ENCODE measurements at places on chromosomes 1 and 21.

DNA sequence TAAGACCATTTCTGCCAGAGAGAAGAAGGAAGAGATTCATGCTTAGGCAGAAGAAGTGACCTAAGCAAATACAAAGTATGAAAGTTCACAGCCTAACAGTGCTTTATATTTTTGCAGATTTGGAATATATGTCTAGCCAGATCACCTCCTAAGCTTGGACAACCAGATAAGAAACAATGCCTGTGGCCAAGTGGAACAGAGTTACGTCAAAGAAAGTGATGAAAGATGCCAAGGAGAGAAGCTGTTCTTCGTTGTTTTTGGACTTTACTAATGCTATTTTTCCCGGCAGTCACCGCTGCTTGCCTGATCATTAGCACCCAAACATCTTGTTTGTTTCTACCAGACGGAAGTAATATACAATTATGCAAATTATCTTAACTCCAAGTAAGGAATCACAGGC, 489.2 kb upstream of the C1orf87 start:
- no peak for DNase-seq

GRCh38 chr1:31063631-31064030, 1.9 kb downstream of the PUM1 start:
- DNase-seq = no peak

DNA sequence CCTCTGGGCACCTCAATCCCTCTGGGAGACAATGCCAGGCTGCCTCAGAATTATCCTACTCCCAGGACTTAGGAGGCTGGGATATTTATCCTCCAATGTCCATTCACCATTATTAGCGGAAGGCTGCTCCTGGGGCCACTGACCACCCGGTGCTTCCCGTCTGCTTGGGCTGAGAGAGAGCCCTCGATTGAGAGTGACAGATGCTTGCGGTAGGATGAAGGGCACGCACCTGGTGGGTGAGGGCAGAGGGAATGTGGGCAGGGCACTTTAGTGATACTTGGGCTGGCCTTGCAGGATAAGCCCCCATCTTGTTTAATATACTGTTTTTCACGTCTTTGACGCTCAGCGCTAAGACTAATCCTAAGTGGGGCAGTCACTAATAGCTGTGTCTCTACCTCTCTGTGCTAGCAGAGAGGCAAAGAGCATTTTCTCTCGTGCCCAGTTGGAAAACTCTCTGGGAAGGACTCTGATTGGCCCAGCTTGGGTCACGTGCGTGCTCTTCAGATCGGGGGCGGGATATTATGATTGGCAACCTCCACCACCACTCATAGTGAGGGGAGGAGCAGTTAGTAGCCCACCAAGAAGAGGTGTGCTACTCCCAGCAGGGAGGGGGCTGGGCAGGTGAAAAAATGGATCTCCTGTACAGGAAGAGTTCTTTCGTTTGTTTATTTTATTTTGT, 10.6 kb upstream of the PARS2 start:
- no peak for DNase-seq

DNA sequence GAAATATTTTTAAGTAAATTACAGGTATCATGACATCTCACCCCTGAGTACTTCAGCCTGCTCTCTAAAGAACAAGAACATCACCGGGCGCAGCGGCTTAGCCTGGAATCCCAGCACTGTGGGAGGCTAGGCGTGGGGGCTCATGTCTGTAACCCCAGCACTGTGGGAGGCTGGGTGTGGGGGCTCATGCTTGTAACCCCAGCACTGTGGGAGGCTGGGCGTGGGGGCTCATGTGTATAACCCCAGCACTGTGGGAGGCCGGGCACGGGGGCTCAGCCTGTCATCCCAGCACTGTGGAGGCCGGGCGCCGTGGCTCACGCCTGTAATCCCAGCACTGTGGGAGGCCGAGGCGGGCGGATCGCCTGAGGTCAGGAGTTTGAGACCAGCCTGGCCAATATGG, 7.7 kb upstream of the CDK11B start:
- no peak for DNase-seq

- no peak for DNase-seq
Measured at GRCh38 chr1:169507413-169507812, 21.7 kb upstream of the SLC19A2 start.

- DNase-seq = no peak
Measured at GRCh38 chr1:56376188-56376984, 203.0 kb downstream of the PLPP3 start.

DNA sequence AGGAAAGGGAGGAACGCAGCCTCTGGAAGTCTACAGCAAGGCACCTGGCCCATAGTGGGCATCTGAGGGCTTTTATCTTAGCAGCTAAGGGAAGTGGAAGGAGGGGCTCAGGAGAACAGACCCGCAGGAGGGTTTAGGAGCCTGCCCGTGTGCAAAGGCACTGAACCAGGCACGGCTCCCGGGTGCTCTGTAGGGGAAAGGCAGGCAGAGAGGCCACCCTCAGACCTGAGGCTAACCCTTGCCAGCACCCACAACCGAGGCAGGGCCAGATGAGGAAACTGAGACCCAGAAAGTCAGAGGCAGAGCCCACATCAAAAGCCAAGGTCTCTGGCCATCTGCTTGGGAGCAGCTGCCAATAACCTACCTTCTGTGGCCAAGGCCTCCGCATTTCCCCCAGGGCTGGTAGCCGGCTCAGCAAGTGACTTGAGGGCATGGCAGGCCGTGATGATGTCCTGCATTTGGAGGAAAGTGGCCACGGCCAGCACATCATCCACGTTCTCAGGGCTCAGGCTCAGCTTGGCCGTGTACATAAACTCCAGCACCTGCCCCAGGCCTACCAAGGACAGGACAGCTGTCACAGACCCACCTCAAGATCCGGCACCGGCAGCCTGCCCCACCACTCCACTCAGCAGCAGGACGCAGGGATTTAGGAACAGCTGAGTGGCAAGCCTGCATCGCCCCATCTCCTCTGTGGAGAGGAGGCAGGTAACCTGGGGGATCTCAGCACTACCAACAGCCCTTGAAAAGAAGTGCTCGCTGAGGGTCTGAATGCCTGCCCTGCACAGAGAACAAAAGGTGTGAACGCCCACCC, 29.1 kb downstream of the ZBTB17 start:
- no peak for DNase-seq

- no peak for DNase-seq
Measured at GRCh38 chr1:237232501-237232900, 190.5 kb downstream of the RYR2 start.

GRCh38 chr1:44101328-44101727, 17.3 kb upstream of the KLF17 start:
- DNase-seq = no peak

DNA sequence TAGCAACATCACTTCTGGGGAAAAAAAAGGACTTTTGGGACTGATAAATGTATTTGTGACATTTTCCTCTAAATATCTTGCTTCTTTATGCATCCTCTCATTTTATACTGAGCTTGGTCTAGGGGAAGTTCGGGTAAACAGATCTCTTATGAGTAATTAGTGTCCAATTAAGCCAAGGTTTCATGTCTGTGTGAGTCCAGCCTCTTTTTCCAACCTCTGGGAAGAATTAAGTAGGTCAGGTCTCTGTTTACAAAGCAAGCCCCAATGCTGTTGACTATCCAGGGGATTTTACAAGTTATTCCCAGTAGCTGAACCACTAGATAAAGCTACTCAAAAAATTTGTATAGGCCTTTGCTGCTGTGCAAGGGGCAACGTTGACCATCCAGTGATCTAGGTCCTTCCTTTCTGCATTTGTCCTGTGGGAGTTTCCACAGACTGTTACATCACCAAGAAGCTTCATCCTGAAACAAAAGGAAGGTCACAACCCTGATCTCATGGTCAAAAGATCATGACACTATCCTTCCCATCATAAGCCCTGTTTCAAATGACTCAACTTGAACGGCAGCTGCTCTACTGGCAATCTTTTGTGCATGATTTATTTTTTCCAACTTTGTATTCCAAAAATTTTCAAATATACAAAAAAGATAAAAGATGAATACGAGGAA, 74.3 kb downstream of the ETS2 start:
- no peak for DNase-seq
